Stimulated activated CD8-positive, alpha-beta memory T cell treated with anti-CD3 and anti-CD28 coated beads, Interleukin-4, amount 100 ng/mL, for 1 hour (primary cell): ENCODE measurements at places on chromosomes 7 and 10.

DNA sequence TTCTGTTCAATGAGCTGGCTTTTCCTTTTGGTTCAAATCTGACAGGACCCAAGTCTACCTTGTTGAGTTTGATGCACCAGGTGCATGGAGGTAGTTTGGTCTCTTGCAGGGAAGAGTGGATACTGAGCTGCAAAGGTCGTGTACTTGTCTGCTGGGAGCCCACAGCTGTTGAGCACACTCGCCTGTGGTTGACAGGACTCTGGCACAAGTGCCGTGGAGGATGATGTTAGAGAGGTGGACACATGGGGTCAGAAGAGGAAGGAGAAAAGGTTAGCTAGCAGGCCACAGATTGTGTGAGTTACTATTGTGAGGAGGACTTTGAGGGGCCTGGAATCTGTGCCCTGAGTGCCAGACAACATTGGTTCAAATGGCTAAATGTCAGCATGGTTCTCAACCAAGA, 197.3 kb downstream of the CREB5 start:
- DNase-seq, result no peak

GRCh38 chr7:143518521-143518920, 40.8 kb downstream of the TAS2R41 start:
- no peak for DNase-seq

- DNase-seq, result no peak
Measured at GRCh38 chr10:69492091-69492745, 41.0 kb downstream of the TSPAN15 start.

GRCh38 chr10:71471957-71472365, 75.2 kb downstream of the CDH23 start:
- DNase-seq, result no peak

DNA sequence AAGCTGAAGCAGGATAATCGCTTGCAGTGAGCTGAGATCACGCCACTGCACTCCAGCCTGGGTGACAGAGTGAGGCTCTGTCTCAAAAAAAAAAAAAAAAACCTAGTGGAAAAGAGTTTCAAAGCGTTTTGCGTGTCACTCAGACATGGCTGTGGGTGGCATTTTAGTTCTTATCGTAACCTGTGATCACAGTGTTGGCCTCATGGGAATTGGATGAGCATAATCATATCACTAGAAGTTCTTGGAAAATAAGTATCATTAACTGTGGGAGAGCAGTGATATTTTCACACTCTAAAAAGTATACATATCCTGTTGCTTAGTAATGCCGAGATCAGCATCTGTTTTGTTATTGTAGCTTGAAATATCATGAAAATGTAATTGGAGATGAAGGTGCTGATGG, 92.6 kb downstream of the CREM start:
- DNase-seq, result no peak

DNA sequence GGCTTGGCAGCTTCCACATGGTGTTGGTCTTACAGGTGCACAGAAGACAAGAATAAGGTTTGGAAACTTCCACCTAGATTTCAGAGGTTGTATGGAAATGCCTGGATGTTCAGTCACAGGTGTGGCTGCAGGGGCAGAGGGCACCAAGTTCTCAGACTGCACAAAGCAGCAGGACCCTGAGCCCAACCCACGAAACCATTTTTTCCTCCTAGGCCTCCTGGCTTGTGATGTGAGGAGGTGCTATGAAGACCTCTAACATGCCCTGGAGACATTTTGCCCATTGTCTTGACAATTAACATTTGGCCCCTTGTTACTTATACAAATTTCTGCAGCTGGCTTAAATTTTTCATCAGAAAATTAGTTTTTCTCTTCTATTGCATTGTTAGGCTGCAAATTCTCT, 107.7 kb upstream of the DIP2C start:
- DNase-seq, result no peak

DNA sequence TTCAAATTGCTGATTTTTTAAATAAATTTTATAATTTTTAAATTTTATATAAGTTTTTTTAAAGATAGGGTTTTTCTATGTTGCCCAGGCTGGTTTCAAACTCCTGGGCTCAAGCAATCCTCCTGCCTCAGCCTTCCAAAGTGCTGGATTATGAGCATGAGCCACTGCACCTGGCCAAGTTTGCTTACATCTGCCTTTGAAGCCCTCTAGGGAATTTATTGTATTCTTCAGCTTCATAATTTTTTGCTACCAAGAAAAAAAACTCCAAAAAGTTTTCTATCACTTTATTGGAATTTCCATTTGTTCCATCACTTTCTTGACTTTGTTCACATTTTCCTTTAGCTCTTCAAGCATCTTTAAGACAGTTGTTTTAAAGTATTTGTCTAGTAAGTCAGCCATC, 3.8 kb upstream of the POLD2 start:
- DNase-seq, result no peak

GRCh38 chr7:7870555-7870954, 98.0 kb upstream of the GLCCI1 start:
- DNase-seq, result no peak

GRCh38 chr10:36499693-36500092, 625.7 kb upstream of the ANKRD30A start:
- no peak for DNase-seq

- no peak for DNase-seq
Measured at GRCh38 chr7:124796771-124797170, 31.2 kb upstream of the GPR37 start.

DNA sequence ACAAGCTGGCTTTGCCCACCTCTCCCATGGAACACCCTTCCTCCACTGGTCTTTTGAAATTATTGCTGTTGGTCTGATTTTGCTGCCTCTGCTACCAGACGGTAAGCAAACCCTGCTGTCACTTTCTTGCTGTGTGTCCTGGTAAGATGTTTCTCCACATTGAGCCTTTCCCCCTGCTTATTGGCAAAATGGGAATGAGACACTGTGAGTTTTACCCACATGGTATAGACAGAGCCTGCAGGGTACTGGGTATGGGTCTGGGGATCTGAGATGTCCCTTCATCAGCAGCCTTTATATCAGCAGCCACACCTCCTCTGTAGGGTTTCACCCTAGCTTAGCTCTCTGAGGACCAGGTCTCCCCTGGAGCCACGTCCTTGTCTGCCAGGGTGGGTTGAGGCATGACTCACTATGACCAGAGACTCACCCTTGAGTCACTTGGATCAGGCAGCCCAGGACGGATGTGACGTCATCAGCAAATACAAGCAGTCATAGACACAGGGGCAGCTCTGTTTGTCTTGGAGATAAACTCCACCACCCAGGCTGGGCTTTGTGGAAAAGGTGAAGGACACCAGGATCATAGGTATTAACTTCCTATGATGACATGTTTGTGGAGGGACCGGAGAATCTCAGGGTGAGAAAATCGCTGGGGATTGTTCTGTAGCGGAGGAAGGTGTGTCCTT, 17.9 kb upstream of the BAIAP2L1 start:
- DNase-seq, result no peak
